Right cardiac atrium (tissue), 5 donors: ENCODE measurements at places on chromosomes 5 and 9.

GRCh38 chr9:118918180-118918579, 451.1 kb downstream of the BRINP1 start:
- DNase-seq, result no peak

GRCh38 chr5:1746371-1747078, 53.1 kb downstream of the MRPL36 start:
- no peak for DNase-seq

GRCh38 chr5:83919071-83920041, 198.7 kb upstream of the HAPLN1 start:
- DNase-seq, result no peak

DNA sequence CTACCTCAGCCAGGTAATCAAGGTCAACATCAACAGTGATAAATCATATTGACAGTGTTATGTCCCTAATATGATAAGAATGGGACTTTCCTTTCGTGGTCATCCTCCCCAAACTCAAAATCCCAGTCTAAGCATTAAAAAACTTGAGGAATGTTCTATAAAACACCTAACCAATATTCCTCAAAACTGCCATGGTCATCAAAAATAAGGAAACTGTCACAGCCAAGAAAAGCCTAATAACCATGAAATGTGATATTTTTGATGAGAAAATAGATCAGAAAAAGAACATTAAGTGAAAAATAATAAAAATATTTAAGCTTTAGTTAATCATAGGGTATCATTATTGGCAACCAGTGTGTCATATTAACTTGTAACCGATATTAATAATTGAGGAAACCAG, 232.1 kb upstream of the ATP10B start:
- DNase-seq, result no peak

DNA sequence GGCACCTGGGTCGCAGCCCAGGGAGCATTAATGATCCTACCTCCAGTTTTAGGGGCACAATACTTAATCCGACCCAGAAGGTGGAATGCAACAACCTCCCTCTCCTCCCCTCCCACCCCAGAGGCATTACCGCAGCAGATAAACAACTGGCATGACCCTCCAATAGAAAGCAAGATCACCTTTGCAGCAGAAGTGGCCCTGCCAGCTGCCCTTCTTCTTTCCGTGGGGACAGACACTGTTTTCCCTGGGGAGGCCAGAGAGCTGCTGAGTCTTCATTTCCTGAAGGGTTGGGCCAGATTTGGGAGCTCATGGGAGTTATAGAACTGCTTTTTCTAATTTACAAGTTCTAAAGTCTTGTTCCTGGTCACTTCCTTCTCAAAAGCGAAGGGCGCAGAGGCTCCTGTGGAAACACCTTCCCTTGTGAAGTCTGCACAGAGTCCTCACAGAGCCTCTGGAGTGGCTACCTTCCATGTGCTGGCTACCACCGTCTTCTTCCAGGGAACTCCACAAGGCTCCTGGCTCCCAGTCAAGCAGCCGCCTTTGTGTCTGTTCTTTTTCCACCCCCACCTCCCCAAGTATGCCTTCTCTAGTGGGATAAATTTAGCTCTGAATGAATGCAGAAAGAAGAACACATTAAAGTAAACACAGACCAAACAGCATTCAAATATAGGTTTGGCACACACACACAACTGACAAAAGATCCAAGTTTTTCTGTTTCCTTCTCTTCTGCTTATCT, 8.0 kb upstream of the PALM2AKAP2 start:
- peak; percentile 75 for DNase-seq
